ENCODE measurements at places on chromosomes 5 and 9.

DNA sequence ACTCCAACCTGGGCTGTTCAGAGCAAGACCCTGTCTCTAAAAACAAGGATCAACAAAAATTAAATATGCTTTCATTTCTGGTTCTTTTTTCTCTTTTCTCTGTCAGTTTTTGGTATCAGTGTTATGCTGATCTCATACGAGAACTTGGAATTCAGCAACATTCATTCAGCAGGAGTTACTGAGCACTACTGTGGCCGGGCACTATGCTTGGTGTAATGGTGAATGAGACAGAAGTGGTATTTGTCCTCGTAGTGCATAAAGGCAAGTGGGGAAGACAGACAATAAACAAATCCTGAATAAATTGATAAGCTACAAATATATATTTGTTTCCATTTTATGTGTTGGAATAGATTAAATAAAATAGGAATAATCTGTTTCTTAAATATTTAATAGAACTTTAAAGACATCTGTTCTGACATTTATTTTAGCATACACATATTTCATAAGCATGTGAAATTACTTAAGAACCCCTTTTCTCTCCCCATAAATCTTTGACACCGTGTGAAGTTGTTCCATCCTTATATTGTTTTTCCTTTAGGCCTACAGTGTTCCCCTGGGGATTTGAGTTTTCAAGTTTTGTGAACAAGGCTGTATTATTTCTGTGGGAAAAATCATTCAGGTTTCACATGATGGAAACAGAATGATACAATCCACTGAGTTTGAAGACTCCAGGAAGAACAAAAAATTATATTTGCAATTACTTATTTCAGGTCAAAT lies 24.6 kb downstream of the UBAP1 start:
- DNase-seq: no peak

DNA sequence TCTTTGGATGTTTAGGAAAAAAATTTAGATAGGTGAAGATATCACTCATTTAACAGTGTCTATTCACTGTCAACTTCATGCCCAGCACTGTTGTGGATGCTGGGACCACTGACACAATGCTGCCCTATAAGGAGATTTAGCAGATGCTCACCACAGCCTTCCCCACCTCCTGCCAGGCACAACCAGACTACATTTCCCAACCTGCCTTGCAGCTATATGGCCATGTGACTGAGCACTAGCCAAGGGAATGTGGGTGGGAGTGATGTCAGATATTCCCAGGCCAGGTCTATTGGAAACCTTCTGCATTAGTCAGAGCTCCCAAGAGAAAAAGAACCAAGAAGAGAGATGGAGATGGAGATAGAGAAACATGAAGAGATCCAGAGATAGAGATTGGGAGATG lies 302.6 kb upstream of the TAS2R1 start:
- no peak for DNase-seq

- DNase-seq: no peak
Observed at GRCh38 chr9:68804911-68805889, 100.2 kb downstream of the PIP5K1B start.

GRCh38 chr5:179234563-179235135 lies 110.6 kb downstream of the ADAMTS2 start:
- peak; percentile 38 for DNase-seq

GRCh38 chr5:147485046-147485445 lies 24.8 kb downstream of the DPYSL3 start:
- no peak for DNase-seq

GRCh38 chr5:53373451-53374158 lies 106.8 kb upstream of the FST start:
- DNase-seq: no peak

- DNase-seq: no peak
Observed at GRCh38 chr9:79652598-79652997, 80.8 kb downstream of the TLE4 start.

- no peak for DNase-seq
Observed at GRCh38 chr5:43210570-43210969, 18.5 kb downstream of the NIM1K start.

DNA sequence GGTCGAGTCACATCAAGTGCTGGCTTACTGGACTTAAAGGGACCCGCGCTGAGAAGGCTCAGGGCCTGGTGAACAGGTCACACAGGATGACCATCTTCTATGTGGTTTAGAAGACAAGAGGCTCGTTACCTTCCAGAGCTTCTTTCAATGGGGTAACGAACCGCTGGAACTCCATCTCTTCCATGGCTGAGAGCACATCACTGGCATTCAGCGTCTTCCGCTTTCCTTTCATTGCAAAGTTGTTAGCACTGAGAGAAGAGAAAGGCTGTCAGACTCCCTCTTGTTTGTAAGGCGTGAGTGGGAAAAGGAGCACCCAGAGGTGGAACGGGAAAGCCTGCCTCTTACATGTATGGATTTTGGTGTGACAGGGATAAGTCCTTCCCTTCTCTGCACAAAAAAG lies 994 bp downstream of the POLE3 start:
- no peak for DNase-seq

GRCh38 chr9:107894572-107895261 lies 405.1 kb upstream of the KLF4 start:
- DNase-seq: no peak

All from sciatic nerve (tissue), 2 donors.